ENCODE measurements at places on chromosomes 2 and 18.

- no peak for DNase-seq
These were observed 30.8 kb downstream of the CCDC150 start for GRCh38 chr2:196670342-196670741.

GRCh38 chr2:88667219-88667618 lies 24.3 kb upstream of the RPIA start:
- no peak for DNase-seq

- no peak for DNase-seq
These were observed 1.2 kb upstream of the C2orf15 start for GRCh38 chr2:99140056-99140859.

DNA sequence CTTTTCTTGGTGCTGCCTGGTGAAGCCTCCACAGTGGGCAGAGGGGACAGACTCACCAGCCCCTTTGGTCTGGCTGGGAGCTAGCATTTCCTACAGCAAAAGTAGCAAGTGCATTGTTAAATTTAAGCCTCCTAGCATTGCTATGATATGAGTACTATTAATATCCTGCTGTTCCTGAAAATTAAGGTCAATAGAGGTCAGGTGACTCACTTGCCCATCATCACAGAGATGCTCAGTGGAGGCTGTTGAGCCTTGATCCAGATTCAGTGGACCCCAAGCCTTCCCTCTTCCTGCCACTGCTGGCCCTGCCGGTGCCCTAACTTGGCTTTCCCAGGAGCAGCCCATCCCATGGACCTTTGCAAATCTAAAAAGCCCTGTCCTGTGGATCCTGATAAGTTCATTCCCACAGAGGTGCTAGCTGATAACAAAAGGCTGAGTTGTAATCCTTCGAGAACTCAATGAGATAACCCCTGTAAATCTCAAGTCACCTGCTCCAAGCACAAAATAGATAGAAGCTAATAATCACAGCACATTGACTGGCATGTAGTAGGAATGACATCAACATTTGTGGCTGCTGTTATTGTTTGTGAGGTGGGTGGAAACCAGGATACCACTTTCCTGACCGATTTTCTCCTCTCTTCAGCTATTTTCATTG lies 84.4 kb downstream of the THNSL2 start:
- DNase-seq, result no peak

DNA sequence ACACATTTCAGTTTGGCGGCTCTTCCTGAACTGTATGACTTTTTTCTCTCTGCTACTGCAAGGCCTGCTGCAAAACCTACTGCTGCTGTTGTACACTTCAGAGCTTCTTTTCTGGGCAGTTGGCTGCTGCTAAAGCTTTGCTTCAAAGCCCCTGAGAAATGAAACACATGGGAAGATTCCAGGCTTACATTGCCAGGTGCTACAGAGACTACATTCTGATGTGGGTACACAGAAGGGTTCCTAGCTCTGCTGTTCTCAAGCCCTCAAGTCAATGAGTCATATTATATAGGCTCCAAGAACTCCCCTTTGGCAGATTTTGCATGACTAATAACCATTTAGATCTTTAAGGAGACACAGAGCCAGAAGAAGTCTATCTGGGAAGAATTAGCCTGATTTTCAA lies 12.9 kb upstream of the PGAP1 start:
- DNase-seq, result no peak

DNA sequence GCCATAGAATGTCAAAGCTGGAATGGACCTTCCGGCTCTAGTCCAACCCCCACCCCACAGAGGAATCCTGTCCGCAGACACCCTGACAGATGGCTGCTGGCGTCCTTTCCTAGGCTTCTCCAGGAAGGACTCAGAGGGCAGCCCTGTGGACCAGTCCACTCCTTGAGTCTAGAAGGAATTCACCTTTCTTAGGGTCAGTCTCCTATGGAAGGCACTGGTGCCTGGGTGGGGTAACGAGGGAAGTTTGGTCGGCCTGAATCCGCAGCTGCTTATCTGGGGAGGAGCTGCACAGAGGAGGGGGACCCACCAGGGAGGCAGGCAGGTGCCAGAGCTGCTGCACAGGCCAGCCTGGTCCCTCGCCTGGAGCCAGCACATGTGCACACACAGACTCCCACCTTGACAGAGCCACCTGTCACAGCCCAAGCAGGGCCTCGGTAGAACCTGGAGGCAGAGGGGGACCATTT lies 2.5 kb downstream of the DNMT3A start:
- no peak for DNase-seq

- DNase-seq, result no peak
These were observed 3.3 kb downstream of the BOK start for GRCh38 chr2:241561832-241562231.

GRCh38 chr2:86764661-86765309 lies 25.9 kb downstream of the CD8A start:
- DNase-seq, result no peak

DNA sequence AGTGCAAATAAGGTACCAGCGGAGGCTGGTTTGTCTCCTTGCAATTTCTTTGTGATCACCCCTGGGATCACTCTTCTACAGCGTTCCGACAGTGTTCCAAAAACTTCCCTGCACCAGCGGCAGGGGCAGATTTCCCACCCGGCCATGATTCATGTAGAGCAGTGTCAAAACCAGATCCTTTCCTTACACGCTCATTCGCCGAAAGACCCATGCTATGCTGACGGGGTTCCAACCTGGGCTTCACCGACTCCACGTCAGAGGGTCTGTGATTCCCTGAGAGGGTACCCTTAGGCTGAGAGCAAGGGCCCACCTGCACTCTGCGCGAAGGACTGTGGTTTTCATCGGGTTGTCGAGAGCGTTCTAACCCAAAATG lies 423 bp upstream of the TTC27 start:
- DNase-seq, result no peak

- DNase-seq, result no peak
These were observed 17.3 kb downstream of the KLHL29 start for GRCh38 chr2:23402205-23402740.

GRCh38 chr18:44590956-44591670 lies 89.6 kb upstream of the SETBP1 start:
- DNase-seq, result no peak

DNA sequence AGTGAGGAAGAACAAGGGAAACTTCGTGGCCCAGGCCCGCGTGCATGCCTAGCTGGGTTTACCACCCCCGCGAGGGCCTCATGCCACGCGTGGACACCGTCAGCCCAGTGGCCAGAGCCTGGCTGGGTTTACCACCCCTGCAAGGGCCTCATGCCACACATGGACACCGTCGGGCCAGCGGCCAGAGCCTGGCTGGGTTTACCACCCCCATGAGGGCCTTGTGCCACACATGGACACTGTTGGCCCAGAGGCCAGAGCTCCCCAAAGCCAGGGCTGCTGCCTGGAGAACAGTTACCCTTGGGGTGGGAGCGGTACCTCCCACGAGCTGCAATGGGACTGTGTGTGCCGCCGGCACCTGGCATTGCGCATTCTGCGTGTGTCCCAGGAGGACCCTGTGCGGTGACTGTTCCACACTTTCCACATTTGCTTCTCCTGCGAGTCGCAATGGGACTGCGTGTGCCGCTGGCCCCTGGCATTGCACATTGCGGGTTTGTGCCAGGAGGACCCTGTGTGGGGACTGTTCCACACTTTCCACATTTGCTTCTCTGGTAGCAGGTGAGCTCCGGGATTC lies 105.6 kb upstream of the CTDP1 start:
- DNase-seq, result peak; percentile 57

DNA sequence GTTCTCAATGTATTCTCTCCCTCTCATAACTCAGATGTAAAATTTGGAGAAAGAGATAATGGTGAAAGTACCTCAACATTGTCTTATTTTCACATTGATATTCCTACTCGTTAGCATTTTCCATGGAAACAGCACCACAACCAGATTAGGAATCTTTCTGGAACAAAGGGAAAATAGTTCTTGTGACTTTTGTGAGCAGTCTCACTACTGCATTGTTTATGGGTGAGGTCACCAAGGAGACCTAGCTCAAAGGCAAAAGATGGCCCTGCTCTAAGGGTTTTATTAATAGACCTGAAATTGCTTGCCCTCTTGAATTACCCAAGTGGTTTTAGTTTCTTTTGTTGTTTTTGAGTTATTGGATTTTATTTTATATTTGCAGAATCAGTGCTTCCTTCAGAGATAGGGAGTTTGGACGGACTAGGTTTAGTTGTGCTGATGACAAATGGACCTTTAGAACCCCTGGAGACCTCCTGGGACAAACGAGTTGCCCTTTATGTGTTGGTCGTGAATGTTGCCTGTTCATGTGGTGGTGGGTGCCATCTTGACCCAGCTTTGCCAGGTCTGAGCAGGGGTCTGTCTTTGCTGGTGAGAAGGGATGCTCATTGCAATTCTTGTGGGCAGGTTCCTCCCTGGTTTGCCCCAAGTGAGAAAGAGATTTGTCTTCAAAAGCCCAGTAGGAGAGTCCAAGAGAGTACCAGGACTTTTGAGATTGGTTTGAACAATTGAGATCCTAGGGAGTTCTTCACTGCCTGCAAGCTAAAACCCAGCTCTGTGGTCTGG lies 58.1 kb downstream of the INPP4A start:
- no peak for DNase-seq
